ENCODE measurements at places on chromosomes 7 and 10.

GRCh38 chr7:138819625-138820024 is 21.6 kb upstream of the ATP6V0A4 start:
- no peak overlapping the region for H3K4me3 ChIP-seq
- no peak for DNase-seq
- H3K27me3 ChIP-seq, result no peaks in the 10 kb centered on the region
- no peak overlapping the region for H3K27ac ChIP-seq

- peak overlapping the region; percentile 4 for H3K27ac ChIP-seq
- H3K36me3 ChIP-seq, result no peaks in the 10 kb centered on the region
- H3K4me1 ChIP-seq, result no peaks in the 10 kb centered on the region
- peak overlapping the region; percentile 90 for H3K4me3 ChIP-seq
- H3K27me3 ChIP-seq, result no peaks in the 10 kb centered on the region
- no peak for DNase-seq
Measured at GRCh38 chr10:92692080-92692671, 2.4 kb downstream of the HHEX start.

DNA sequence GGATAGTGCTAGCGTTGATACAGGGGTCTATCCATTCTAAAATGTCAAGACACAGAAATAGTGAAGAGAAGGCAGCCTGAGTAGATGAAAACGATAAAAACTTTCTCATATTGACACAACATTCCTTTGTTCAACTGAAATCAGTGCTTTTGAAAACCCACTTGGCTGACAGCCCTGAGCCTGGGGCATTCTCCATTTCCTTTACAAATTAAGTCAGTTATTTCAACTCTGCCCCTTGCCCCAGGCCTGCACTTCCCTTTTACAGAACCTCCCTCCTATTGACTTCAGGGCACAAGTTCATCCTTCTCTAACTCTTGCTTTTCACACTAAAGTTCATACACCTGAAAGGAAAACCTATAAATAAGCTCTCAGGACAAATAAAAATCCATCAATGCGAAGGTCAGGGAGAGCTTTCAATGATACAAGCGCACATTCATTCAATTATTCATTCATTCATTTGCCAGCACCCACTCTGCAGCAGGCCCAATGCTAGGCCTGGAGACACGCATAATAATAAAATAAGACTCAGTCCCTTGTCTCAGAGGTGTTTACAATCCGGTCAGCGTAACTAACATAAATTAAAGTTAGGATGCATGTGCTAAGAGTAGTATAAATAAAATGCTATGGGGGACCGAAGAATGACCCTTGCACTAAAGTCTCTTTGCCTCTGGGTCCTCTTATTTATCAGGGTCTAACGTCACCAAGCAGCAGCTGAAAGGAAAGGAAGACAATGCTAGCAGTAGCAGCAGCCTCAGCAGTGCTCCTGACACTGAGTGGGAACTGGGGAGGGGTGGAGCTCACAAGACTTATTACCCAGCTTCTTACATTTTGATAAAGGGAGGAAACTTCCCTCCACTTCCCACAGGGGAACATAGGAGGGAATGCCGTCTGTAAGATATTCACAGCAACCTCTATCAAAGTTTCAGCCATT is 134.8 kb downstream of the PDE1C start:
- no peak for DNase-seq
- no peaks in the 10 kb centered on the region for H3K27me3 ChIP-seq
- H3K4me1 ChIP-seq, result no peaks in the 10 kb centered on the region
- no peaks in the 10 kb centered on the region for H3K36me3 ChIP-seq

- peak overlapping the region; percentile 69 for H3K27ac ChIP-seq
- DNase-seq, result no peak
- H3K4me3 ChIP-seq, result peak overlapping the region; percentile 40
- H3K27me3 ChIP-seq, result no peaks in the 10 kb centered on the region
- peaks cover 4% of the 10 kb centered on the region for H3K4me1 ChIP-seq
- H3K36me3 ChIP-seq, result no peaks in the 10 kb centered on the region
Measured at GRCh38 chr10:67695555-67695954, 440 bp downstream of the CTNNA3 start.

GRCh38 chr10:31582365-31583052 is 263.5 kb downstream of the ZEB1 start:
- peak overlapping the region; percentile 16 for H3K27ac ChIP-seq
- no peak for DNase-seq
- H3K36me3 ChIP-seq, result no peaks in the 10 kb centered on the region
- H3K4me3 ChIP-seq, result no peak overlapping the region

GRCh38 chr10:62373639-62373994 is 552 bp upstream of the ZNF365 start:
- no peak for DNase-seq
- H3K4me3 ChIP-seq, result peak overlapping the region; percentile 55
- no peaks in the 10 kb centered on the region for H3K27me3 ChIP-seq
- peaks cover 4% of the 10 kb centered on the region for H3K4me1 ChIP-seq

DNA sequence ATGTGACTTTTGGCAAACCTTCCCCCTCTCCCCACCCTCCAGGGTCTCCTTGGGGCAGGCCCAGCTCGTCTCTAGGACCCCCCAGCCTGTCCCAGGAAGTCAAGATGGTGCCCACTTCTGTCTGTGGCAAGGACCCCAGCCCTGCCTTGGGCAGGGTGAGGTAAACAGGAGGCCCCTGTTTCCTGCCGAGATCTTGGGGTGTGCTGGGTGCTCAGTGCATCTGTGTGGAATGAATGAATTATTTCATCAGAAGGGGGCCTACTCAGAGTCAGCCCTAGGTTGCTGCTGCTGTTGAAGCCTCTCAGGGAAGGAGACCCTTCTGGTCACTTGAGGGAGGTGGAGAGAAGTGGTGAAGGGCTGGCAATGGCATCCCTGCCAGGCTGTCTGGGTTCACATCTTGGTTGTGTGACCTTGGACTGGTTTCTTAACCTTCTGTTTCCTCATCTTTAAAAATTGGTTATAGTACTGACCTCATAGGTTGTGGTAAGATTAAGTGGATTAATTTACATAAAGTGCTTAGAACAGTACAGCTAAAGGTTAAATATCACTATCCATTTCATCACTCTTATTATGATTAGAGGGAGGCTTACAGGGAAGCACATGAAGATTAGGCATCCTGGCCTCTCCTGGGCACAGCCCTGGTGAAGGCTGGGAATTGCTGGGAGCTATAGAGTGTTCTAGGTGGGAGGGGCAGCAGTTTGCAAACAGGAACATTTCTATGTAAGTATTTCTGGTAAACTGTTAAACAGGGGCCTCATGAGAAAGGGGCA is 67.7 kb downstream of the ZMIZ1 start:
- no peak overlapping the region for H3K4me3 ChIP-seq
- peaks cover 11% of the 10 kb centered on the region for H3K36me3 ChIP-seq
- peaks cover 18% of the 10 kb centered on the region for H3K4me1 ChIP-seq
- H3K27ac ChIP-seq, result no peak overlapping the region
- DNase-seq, result no peak

DNA sequence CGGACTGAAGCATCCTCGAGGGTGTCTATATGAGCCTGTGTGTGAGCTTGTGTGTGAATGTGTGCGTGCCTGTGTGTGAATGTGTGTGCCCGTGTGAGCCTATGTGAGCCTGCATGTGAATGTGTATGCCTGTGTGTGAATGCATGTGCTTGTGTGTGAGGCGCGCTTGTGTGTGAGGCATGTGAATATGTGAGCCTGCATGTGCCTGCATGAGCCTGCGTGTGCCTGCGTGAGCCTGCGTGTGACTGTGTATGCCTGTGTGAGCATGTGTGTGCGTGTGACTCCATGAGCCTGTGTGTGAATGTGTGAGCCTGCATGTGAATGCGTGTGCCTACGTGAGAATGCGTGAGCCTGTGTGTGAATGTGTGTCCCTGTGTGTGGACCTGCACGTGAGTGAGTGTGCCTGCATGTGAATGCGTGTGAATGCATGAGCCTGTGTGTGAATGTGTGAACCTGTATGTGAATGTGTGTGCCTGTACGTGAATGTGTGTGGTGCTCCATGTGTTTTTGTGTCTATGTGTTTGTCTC is 33.4 kb downstream of the PDGFA start:
- no peaks in the 10 kb centered on the region for H3K36me3 ChIP-seq
- no peak overlapping the region for H3K4me3 ChIP-seq
- no peaks in the 10 kb centered on the region for H3K27me3 ChIP-seq
- no peaks in the 10 kb centered on the region for H3K4me1 ChIP-seq
- no peak for DNase-seq
- H3K27ac ChIP-seq, result no peak overlapping the region

GRCh38 chr10:4306871-4307270 is 519.1 kb upstream of the AKR1E2 start:
- DNase-seq, result no peak
- no peaks in the 10 kb centered on the region for H3K36me3 ChIP-seq
- H3K4me1 ChIP-seq, result no peaks in the 10 kb centered on the region
- no peaks in the 10 kb centered on the region for H3K27me3 ChIP-seq
- H3K27ac ChIP-seq, result no peak overlapping the region
- H3K4me3 ChIP-seq, result no peak overlapping the region

- H3K27ac ChIP-seq, result no peak overlapping the region
- H3K4me3 ChIP-seq, result no peak overlapping the region
- no peak for DNase-seq
- no peaks in the 10 kb centered on the region for H3K36me3 ChIP-seq
- H3K27me3 ChIP-seq, result no peaks in the 10 kb centered on the region
Measured at GRCh38 chr7:51255536-51256208, 60.9 kb downstream of the COBL start.
